ENCODE measurements at places on chromosomes 6 and 20.
A peak's percentile ranks its signal among the peaks of the same experiment; 100 is the strongest.

- DNase-seq, result no peak
These were observed 33.9 kb upstream of the VGLL2 start for GRCh38 chr6:117231466-117231865.

DNA sequence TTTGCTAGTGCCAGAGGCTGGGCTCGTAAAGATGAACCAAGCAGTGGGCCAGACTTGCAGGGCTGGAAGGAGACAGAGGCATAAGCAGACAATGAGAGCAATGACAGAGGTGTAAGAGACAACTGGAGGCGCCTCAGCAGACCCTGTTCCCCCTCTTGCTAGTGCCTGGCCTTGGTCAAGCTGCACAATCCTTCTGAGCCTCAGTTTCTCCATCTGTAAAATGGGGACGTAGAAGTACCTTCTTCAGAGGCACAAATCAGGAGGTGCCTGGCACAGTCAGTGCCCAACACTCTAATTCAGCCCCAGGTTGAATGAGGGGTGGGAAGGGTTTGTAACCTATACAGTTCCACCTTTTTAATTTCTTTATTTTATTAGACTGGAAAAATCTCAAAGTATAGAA is 23.2 kb downstream of the BPIFB1 start:
- no peak for DNase-seq

- no peak for DNase-seq
These were observed 66.8 kb upstream of the IYD start for GRCh38 chr6:150301846-150302519.

DNA sequence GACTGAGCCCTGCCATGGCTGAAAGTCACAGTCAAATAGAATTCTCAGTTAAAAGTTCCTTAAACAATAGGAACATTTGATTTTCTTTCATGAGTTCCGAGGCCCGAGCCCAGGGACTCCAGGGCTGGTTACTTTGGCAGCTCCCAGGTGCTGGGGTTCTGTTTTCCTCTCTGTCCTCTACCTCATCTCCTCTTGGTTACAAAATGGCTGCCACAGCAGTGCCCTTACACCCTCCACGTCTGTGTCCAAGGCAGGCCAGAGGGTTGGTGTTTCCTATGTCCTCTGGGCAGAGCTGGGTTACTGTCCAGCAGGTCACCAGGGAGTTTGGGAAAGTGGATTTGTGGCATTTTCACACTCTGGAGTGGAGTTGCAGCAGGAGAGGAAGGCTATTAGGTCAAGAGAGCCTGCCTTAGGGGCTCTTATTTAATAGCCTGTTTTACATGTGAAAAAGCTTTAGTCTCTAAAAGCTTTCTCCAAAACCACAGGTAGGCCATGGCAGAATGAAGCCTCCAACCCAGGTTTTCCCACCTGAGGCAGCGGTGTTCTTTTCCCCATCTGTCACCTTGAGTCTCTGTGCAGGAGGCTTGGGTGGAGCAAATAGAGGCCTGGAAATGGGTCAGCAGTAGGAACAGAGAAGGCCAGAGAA is 111.0 kb downstream of the DTD1 start:
- DNase-seq, result no peak

DNA sequence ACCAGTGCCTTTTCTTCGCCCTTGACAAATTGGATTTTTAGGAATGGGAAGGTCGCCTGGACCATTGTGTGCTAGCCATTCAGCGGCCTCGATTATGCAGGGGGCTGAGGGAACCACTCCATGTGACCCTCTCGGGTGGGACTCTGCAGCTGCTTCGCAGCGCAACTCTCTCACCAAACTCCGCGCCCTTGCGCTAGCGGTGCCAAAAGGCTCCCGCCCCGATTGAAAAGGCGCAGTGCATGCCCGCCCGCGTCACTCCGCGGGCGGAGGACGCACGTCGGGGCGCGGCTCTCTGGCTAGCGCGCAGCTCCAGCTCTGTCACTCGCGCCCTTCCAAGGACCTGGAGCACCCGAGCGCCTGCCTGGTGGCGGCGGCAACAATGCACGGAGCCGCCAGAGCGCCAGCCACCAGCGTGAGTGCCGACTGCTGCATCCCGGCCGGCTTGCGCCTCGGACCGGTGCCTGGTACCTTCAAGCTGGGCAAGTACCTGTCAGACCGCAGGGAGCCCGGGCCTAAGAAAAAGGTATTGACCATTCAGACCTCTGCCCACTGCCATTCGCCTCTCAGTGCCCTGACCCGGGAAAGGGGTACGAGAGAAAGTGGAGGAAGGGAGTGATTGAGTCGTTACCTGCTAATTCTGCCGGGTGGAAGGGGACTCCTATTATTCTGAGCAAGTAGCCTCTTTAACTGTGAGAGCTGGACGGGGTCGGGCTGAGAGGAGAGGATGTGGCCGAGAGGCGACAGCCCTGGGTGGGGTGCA is at the start of gene PRDM13:
Gene PRDM13, plus strand, starts transcription at position 178 of the 760 bp plus-strand sequence. Its CDS starts 202 bp downstream, at position 380.
- no peak for DNase-seq

- no peak for DNase-seq
These were observed 116.6 kb downstream of the CBLN4 start for GRCh38 chr20:55888685-55889084.

DNA sequence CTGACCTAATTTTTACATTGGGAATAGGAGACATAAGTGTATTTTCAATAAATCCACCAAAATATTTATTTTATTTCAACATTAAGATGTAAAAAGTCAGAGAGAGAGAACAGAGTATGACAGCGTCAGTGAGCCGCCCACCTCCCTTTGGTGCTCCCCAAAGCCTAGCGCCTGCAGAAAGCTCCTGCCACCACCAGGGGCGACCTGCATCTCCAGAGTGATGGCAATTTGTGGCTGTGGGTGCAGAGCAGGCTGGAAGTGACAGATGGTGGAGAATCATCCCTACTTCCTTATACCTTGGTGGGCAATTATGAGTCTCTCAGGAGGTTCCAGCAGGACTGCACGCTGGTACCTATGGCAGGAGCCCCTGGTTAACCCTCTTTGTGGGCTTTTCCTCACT is 87.3 kb downstream of the PTPRT start:
- no peak for DNase-seq

DNA sequence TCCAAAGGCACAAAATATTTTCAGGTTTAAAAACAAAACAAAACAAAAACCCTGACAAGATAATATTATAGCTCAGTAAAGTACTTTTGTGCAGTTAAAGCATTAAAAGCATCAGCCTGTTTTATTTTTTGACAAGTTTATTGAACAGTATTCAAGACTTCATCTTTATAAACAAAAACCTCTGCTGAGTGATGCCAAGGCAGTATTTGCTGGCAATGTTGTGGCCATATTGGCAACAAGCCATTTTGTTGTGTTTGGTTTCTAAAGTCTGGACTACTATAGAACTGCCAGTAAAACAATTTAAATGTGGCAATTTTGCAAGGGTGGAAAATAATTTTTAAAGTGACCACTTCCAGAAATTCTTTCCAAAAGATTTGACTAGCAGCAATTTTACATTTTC is 15.9 kb downstream of the CPNE1 start:
- DNase-seq, result no peak

DNA sequence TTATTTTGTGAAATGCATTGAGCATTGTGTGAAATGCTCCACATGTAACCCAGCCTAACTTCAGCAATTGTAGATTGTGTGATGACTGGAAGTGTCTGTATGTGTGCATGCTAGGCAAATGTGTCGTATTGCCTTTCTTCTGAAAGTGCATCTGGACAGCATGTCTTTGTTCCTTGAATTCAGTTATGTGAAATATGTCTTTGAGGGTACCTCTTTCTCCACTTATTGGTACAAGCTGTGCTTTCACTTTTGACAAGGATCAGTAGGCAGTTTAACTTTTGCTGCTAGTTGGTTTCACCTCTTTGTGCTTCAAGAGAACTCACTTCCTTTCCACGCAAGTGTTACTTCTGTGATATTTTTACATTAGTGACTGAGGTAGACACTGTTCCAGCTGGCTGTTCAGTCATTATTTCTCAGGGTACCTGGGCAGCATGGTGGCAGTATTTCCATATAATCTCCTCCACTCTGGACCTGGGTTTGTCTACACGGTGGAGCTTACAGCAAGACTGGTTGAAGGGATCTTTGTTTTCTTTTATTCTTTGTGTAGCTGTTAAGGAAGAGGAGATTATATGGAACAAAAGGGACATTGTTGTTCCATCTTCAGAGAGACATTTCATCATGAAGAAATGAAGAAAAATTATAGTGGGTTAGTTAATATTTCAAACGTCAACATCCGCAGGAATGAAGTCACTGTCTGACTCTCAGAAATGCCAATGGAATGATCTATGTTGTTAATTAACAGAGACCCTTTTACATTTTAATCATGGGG is 175.4 kb downstream of the UTRN start:
- peak; percentile 7 for DNase-seq

GRCh38 chr6:106300944-106301343 is 24.6 kb downstream of the ATG5 start:
- no peak for DNase-seq

- no peak for DNase-seq
These were observed 86.5 kb downstream of the ATRN start for GRCh38 chr20:3557237-3557785.

- peak; percentile 58 for DNase-seq
These were observed 17.2 kb downstream of the ABT1 start for GRCh38 chr6:26613689-26614683.

GRCh38 chr20:41045671-41046070 is 17.0 kb downstream of the TOP1 start:
- no peak for DNase-seq

GRCh38 chr6:70396796-70397729 is 16.2 kb upstream of the FAM135A start:
- DNase-seq, result no peak

GRCh38 chr6:108966855-108967755 is 118.9 kb downstream of the ARMC2 start:
- DNase-seq, result peak; percentile 15

DNA sequence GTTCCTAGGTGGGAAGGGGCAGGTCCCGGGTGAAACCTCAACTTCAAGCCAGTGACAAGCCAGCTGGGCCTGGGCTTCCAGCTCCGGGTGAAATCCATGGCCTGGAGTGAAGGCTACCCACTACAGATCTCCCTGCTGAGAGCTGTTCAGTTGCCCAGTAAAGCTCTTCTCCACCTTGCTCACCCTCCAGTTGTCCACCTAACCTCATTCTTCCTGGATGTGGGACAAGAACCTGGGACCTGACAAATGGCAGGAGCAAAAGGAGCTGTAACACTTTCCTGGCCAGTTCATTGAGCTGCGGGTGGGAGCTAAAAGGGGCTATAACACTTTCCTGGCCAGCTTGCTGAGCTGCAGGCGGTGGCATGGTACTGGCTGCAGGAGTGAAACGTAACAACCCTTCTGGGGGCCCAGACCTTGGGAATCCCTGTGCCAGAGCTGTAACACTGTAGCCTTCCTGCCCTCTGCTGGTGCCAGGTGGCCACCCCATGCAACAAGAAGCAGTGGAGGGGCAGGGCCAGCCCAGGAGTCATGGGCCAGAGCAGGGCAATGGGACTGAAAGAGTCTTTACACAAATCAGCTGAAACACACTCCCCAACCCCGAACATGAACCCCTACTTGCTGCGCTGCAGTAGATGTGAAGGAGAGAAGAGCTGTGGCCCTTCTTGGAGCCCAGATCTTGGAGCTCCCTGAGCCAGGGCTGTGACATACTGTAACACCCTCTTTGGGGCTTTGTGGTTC is 3.6 kb upstream of the HINT3 start:
- peak; percentile 3 for DNase-seq

DNA sequence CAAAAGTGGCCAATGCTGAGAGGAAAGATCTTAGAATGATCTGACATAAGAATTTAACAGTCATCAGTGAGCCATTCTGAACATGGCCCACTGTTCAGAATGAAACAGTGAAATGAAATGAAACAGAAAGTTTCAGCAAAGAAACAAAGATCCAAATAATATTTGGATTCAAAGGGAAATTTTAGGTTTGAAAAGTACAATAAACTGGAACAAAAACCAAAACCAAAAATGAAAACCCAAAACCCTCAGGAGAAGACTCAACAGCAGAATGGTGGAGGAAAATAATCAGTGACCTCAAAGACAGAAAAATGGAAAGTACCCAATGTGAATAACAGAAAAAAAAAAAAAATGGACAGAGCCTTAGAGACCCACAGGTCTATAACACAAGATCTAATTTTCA is 66.1 kb upstream of the EMILIN3 start:
- DNase-seq, result no peak

DNA sequence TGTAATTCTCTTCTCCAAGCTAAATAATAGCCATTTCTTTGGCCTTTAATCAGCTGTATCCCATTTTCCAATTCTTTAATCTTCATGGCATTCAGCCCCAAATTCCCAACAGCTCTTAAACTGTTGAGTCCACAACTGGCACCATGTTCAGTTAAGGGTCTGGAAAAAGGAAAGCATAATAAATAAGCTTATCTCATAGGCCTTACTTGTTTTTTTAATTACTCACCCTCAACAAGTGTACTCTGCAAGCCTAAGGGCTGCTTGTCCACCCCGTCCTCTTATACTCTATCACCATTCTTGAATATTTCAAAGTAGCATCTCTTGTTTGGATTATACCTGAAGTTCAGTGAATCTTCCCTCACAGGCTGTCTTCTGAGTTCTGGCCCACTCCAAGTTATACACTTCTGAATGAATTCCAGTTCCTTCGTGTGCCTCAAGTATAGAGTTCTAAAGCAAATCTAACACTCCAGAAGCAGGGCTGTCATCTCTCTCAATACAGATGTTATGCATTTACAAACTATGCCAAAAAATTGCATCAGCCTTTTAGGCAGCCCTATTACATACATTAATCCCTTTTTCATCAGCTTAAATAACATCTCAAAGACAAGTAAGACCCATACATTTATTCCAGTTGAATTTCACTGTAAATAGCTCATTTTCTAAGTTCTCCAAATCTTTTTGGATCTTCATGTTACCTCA is 98.7 kb downstream of the COL21A1 start:
- DNase-seq, result no peak

- no peak for DNase-seq
These were observed 66.9 kb downstream of the ZBTB2 start for GRCh38 chr6:151324488-151324825.

DNA sequence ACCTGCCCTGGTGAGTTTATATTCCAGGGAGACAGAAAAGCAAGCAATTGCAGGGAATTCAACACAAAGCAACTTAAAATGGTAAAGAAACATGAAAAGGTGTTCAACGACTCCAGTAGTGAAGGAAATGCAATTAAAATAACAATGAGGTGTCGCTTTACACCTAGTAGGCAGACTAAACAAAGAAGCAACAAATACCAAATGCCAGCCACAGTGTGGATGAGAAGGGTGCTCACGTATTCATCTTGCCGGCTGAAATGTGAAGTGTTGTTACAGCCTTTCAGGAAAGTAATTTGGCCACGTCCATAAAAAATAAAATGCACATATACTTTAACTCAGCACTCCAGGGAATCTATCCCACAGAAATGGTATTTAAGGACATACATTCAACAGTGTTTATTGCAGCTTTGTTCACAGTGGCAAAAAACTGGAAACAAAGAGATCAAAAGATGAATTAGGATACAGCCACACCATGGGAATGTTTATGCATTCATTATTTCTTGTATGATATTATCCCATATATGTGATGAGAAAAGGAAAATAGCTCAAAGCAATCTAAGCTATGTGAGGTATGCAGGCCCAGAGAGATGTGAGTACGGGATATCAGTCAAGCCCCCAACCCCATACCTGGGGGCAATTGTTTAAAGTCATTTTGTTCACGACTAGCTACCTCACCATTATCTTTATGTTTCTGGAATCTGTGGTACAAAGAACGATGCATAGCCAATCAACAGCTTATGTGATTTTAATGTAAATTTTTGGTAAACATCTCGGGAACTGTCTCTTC is 266.0 kb upstream of the SOX4 start:
- no peak for DNase-seq

Measured in CD4-positive, alpha-beta T cell treated with Interleukin-6 for 4 hours (primary cell).